Motor neuron (in vitro differentiated cells): ENCODE measurements at places on chromosomes 5 and 9.

GRCh38 chr5:16521521-16522483 is 56.2 kb upstream of the ZNF622 start:
- peak; percentile 66 for ATAC-seq

GRCh38 chr5:143001764-143002351 is 231.7 kb downstream of the ARHGAP26 start:
- peak; percentile 66 for ATAC-seq

DNA sequence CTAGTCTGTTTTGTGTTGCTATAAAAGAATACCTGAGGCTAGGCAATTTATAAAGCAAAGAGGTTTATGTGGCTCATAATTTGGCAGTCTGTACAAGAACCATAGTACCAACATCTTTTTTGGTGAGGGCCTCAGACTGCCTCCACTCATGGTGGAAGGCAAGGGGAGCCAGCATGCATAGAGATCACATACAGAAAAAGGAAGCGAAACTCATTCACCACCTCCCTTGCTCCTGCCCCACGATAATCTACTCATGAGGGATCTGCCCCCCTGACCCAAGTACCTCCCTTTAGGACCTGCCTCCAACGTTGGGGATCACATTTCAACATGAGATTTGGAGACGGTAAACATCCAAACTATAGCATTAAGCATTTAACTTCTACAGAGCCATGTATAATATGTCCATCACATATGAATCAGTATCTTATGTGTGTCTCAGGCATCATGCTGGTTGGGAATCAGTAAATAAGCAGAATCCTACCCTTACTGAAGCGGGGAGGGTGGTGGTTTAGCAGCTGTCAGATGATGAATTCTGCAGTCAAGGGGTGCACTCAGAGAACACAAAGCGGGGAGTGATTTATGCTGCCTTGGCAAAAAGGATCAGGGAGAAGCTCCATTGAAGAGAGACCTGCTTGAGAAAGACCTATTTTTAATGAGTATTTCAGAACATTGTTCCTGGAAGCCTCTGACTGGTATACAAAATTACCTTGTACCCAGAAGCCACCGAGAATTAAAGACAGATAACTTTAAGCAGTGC is 34.8 kb downstream of the HMGXB3 start:
- ATAC-seq, result no peak

DNA sequence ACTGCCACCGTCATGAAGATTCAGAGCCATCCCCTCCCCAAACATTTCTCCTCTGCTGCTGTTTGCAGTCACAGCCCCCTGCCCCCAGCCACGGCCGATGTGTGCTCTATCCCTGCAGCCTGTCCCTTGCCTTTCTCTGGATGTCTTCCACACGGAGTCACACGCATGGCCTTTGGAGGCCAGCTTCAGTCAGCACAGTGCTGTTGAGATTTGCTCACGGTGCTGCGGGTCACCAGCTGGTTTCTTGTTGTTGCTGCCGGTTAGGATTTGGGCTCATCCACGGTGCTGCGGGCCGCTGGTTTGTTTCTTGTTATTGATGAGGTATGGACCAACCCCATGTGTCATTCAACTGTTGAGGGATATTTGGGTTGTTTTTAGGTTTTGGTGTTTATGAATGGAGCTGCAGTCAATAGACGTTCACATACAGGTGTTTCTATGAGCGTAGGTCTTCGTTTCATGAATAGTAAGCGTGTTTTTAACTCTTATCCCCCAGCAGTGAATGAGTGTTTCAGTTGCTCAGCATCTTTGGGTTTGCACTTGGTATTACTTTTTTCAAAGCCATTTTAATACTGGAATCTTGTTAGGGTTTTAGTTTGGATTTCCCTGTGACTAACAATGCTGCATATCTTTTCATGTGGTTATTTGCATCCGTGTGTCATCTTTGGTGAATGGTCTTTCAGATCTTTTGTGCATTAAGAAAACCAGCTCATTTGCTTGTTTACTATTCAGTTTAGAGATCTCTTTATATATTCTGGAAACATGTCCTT is 57.6 kb downstream of the AHRR start:
- ATAC-seq, result no peak

DNA sequence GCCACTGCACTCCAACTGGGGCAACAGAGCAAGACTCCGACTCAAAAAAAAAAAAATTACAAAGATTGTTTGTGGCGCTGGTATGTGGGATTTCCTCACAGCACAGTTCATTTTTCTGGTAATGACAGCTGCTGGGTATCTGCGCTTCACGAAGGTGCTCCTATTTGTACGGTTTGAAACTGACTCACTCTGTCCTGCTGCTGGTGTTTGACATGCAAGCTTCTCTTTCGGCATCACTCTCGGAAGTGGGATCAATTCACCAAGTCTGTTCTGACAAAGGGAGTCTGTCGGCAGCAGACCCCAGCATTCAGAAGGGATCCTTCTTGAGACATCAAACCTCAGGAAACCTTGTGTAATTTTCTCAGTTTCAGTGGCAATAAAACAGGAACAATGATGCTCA is 26.3 kb downstream of the MAML1 start:
- no peak for ATAC-seq

- no peak for ATAC-seq
Measured at GRCh38 chr9:122053064-122053463, 40.0 kb downstream of the TTLL11 start.

- ATAC-seq, result no peak
Measured at GRCh38 chr5:114437936-114438335, 76.1 kb downstream of the KCNN2 start.

DNA sequence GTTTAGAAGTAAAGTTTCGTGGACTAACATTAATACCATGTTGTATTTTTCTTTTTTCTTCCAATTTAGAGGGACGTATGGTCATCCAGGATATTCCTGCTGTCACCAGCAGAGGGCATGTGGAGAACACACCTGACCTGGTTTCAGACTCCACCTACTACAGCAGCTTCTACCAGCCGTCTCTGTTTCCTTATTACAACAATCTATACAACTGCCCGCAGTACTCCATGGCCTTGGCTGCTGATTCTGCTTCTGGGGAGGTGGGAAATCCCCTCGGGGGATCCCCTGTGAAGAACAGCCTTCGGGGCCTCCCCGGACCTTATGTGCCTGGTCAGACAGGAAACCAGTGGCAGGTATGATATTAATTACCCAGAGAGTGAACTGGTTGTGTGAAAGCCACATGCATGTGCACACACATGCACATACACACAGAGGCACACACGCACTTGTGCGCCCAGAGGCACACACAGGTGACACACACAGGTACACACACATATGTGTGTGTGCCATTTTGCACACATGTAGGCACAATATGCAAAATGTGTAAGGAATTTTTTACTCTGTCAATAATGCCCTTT is 52.4 kb downstream of the DMRT1 start:
- peak; percentile 72 for ATAC-seq

DNA sequence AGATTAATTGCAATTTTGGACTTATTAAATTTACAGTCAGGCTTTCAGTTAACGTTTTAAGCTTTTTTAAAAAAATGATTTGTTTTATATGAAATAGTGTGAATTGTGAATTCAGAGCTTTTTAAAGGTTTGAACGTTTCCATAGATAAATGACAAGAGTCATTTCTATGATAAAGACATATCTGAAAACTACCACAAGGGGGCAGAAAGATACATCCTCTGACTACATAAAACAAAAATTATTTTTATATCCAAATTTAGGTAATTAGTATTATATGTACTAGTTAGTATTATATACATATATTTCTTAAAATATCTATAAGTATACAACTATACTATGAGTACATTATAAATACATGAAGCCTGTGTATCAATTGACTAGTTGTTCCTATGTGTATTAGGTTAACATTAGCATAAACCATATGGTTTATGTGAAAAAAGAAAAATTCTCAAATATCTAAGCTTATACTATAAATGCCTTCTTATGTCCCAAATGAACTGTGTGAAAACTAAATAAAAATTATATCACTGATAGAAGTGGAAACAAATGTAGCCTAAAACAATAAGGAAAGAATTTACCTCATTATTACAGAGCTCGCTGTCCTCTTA is 155.2 kb downstream of the MEF2C start:
- ATAC-seq, result no peak

- peak; percentile 89 for ATAC-seq
Measured at GRCh38 chr9:91273853-91274552, 87.7 kb downstream of the AUH start.
